Caki2 (cell line): ENCODE measurements at places on chromosomes 3 and 15. TPM values are rescaled to one million over a fixed set of nuclear protein-coding genes. Genes with fewer than 3 reads are reported as not detected.

- no peak for DNase-seq
These were observed 90.7 kb downstream of the NR2F2 start for GRCh38 chr15:96421178-96421601.

IGF2BP2 gene
- 23.0 and 27.6 TPM in 2 replicates for total RNA-seq

CD200R1 gene
- total RNA-seq: not detected in 2 replicates

HDGFL3 gene
- 23.9 and 68.1 TPM in 2 replicates for total RNA-seq

DNA sequence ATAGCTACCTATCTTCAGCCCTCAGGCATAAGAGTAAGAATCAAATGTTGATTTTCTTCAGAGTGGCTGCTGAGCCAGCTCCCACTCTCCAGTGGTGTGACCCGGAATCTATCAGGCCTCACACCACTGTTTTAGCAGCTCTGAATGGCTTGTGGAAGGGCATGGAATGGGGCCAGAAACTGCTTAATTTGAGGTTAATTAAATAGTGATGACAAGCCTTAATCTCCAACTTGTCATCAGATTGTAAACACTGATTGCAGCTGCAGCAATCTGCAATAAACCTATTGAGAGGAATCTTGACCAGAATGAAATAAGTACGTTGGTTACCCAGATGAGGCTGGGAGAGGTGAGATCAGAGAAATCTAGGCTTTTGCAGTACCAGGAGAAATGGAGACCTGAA lies 317.4 kb downstream of the FHIT start:
- DNase-seq: no peak

DNA sequence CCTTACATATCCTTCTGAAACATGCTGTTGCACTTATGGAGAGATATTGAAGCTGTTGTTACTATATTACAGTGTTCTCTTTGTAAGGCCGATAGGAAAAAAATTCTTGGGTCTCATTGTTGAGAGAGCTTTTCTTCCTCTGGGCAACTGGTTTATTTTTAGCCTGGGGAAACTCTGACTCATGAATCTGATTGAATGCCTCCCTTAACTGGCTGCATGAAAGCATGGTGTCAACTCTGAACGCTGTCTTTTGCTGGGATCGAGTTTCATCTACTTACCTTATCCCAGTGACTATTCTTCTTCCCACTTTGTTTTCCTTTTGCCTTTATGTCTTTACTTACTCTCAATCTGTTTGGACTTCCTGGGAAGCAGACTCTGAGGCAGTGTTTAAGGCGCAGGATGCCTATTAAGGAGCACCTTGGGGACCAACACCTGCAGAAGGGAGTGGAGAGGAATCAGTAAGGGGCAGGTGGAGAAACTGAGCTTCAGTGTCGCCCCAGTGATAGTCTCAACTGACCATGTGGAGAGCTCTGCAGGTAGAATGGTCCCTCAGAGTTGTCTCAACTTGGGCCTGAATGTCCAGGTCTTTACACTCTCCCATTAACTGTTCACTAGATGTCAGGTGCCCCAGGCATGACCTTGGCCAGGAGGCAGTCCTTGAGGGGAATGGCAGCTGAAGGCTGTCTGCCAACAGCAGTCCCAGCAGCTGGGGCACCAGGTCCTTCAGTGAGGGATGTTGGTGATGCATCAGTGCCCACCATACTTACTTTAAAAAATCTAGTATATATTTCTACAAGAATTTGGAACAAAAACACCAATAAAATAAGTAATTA lies 88.9 kb upstream of the CCNL1 start:
- DNase-seq: peak; percentile 74

AMT gene
- not detected in 2 replicates for total RNA-seq

DNA sequence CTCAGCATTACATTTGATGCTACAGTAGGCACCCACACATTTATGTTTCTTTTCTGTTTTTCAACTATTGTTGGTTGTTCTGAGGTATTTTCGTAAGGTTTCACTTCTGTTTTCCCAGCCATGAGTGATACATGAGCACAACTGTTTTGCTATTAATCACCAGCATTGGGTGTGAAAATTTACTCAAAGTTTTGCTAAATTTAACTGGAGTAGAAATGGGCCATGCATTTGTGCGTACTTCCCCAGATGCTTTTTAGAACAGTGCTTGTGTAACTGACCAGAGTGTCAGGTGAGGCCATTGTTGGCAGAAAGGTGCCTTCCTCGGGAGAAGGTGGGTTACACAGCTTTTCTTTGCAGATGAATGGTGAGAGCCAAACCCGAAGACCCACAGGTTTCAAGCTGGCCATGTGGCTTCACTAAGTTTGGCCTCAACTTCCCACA lies 70.4 kb downstream of the ST6GAL1 start:
- DNase-seq: no peak

DAZL gene
- not detected in 2 replicates for total RNA-seq

SLC22A14 gene
- not detected in 2 replicates for total RNA-seq

GRCh38 chr3:37905987-37906674 lies 44.5 kb downstream of the CTDSPL start:
- no peak for DNase-seq

GABRB3 gene
- total RNA-seq: 1.3 and 5.3 TPM in 2 replicates

PSTPIP1 gene
- total RNA-seq: not detected in 2 replicates

CDHR4 gene
- total RNA-seq: not detected in 2 replicates

DNA sequence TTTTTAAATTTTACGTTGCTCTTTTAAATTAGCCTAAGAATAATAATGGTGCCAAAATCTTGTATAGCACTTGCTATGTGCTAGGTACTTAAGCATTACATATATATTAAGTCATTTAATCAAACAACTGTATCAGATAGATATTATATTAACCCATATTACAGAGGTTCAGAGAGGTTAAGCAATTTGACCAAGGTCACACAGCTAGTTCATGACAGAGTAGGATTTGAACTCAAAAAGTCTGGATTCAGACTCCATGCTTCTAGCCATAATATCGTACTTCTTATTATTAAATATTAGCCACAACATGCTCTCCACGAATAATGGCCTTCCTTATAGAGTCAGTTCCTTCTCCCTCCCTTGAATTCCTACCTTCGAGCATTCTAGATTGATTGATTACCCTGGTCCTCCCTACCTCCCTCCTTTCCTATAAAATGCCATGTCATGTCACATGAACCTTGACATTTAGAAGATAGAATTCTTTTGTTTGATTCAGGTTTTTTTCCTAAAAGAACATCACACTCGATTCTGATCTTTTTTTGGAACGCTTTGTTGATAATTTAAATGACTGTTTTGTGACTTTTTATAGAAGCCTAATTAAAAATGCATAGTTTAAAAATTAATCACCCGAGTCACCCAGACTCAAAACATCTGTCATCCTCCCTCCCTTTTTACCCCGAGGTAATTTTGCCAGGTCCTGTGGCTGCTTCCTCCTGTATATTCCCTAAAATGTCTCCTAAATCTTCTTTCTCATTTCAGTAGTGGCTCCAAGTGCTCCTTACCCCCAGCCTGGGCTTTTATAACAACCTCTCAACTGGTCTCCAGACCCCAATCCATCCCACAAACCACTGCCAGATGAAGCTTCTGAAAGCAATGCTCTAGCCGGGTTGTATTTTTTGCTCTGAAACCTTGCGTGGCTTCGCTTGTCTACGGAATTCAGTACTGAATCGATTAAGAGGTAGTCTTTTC lies 8.5 kb upstream of the PSMD6 start:
- DNase-seq: peak; percentile 64

CLRN1 gene
- total RNA-seq: not detected in 2 replicates

KIAA1143 gene
- total RNA-seq: 3.2 and 7.2 TPM in 2 replicates

- DNase-seq: peak; percentile 79
These were observed 42.8 kb downstream of the MYO5C start for GRCh38 chr15:52252781-52253180.

DNA sequence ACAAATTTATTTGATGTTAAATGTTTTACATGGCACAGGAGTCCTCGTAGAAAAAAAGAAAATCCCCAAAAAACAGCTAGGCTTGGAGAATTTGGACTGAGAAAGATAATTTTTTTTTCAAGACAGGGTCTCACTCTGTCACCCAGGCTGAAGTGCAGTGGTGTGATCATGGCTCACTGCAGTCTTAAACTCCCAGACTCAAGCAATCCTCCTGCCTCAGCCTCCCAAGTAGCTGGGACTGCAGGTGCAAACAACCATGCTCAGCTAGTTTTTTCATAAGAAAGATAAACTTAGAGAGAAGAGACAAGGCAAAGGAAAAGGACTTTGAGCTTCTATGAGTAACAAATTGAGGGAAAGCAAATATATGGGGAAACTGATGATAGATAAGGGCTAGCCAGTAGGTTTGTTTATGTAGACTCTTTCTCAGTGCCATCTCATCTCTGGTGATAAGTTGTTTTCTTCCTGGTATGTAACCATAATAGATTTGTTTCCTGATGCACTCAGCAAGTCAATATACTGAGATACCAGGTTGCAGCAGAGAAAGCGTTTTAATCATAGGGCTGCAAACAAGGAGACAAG lies 13.1 kb upstream of the TRMT10C start:
- DNase-seq: no peak
